Stimulated activated CD8-positive, alpha-beta memory T cell treated with anti-CD3 and anti-CD28 coated beads, Interleukin-12 subunit alpha, Interleukin-12 subunit beta, amount 100 ng/mL, for 4 hours (primary cell): ENCODE measurements at places on chromosomes 16 and 17.

DNA sequence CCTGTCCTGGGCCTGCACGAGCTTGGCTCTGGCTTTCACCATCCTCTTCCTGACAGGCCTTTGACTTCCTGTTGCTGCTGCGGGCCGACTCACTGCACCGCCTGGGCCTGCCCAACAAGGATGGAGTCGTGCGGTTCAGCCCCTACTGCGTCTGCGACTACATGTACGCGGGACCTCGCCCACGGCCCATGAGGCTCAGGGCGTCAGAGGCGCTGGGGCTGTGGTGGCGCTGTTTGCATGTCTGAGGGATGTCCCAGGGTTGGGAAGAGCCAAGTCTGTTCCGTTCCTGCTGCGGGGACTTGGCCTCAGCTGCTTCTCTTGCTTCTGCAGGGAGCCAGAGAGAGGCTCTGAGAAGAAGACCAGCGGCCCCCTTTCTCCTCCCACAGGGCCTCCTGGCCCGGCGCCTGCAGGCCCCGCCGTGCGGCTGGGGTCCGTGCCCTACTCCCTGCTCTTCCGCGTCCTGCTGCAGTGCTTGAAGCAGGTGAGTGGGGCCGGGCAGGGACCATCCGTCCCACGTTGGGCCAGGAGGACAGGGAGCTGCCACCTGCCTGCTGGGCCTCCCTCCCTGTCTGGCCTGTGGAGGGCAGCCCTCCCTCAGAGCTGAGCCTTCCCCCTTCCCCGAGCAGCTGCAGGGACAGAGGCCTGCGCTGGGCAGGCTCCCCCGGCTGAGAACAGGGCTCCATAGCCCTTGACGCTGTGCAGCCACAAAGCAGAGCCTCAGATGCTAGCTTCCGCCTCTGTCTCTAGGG lies 23.8 kb downstream of the TSC2 start:
- no peak for DNase-seq

GRCh38 chr17:81314398-81315081 lies 19.4 kb upstream of the SLC38A10 start:
- DNase-seq = no peak

DNA sequence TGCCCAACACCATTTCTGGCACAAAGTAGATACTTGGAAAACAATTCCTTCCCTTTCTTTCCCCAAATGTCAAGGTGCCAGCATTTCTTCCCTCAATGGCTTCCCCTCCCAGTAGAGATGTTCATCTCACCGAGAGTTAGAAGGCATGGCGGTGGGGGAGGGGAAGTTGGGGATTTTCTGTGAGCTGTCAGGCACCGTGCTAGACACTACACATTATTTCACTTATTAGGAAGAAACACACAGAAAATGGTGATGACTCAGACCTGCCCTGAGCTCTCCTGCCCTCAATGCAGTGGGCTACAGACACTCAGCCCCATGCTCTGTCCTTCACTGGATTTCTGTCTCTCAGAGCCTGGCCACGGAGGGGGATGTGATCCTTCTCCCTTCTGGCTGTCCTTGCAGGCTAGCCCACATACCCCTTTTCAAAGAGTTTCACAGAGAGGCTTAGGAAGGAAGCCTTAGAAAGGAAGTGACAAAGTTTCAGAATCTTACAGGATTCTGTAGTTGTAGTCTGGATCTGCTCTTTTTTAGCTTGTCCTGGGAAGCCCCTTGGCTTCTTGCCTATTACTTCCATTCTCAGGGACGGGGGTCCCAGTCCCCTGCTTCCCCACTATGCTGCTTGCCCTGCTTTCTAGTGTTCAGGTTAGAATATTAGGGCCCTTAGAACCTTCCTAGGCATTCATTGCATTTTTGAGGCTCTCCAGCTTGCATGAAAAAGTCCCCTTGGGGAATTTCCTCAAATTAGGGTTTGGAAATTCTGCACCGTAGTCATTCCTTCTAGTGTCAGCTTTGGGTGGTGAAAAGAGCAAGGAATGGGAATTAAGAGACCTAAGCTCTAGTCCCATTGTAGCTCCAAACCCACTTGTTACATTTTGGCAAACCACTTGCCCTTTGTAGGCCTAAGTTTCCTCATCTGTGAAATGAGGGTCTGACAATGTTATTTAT lies 12.2 kb upstream of the CCL5 start:
- DNase-seq = no peak

DNA sequence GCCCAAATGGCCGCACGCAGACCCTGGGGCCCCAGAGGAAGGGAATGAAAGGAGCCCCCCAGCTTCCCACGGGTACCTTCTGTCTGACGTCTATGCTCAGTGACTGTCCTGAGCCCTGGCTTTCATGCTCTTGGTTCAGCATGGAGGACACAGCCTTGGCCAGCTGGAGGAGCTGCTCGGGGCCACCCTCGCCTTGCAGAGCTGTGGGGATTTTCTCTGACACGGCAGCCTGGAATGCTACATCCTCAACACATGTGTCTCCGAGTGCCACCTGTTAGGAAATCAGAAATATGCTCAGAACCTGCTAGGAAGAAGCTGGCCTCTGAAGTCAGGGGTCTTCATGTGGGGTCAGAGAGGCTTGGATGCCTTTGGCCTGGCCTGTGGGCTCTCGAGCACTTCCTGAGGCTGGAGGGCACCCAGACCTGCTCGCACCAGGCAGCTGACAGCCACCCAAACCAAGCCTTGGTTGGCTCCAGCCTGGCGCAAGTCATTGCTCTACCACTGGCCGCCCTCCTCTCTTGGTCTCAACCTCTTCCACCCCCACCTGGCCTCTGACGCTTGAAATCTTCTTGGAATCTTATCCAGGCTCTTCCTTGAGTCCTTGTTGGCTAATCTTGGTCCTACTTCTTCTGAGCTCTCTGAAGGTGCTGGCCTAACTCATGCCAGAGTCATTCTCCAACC lies 63.7 kb upstream of the BCO1 start:
- no peak for DNase-seq

GRCh38 chr16:49700251-49701064 lies 155.5 kb downstream of the ZNF423 start:
- no peak for DNase-seq

- DNase-seq = no peak
Observed at GRCh38 chr16:78889346-78889745, 711.2 kb downstream of the MAF start.

DNA sequence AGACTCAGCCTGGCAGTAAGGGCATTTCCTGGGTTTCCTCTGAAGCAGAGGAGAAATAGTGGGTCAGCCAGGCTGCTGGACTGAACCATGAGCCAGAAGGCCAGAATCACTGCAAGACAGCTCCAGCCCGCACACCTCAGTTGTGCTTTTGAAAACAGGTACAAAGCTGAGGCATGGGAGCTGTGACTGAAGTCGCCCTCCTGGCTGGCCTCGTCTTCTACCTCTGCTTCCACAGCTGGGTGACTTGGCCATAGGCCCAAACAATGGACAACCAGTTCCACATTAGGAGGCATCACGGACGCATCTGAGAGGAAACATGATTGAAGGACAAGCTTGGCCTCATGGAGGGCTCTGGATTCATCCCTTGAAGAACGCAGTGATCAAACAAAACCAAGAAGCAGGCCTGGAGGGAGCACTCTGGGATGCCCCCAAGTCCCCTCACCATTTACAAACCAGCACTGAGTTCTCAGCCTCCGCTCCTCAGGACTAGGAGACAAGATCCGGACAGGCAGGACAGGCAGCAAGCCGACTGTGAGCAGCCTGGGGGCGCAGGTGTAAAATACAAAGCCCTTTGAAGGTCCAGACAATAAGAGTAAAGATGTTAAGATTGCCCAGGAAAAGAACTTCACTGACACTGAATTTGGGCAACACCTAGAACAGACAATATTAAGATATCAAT lies 68.7 kb downstream of the N4BP1 start:
- no peak for DNase-seq

DNA sequence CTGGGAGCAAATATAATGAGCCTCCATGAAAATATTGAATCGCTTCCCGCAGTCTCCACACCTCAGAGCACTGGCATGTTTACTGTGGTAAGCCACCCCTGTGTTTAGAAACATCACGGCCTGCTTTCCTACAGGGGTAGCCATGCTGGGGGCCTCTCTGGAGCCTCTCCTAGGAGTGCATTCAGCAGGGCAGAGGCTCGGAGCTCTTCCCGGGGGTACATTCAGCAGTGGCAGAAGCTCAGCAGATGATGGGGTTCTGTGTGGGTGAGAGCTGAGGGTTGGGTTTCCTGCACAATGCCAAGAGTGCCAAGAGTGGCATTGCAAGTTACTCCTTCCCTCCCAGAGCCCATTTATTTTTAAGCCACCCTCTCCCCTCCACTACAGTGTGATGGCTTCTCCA lies 386.6 kb downstream of the SEC14L1 start:
- no peak for DNase-seq

GRCh38 chr16:31713945-31714902 lies 159.4 kb upstream of the ZNF267 start:
- DNase-seq = no peak

DNA sequence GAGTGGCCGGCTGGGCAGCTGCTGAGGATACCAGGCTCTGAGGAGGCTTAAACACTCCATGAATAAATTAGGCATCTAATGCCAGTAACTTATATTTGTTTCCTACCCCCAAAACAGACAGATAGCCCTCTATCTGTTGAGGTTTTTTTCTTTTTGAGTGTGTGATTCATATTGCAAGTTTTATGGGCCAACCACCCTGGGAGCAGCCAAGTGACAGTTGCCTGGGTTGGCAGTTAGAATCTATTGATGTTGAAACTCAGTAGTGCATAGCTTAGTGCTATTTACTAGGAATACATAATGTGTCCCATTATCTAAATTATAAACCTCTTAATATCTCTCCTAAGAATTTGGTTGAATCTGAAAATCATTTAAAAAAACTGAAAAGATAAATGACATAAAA lies 397.4 kb downstream of the CA10 start:
- DNase-seq = no peak

GRCh38 chr16:35234679-35235078 lies 1775.3 kb downstream of the TP53TG3F start:
- DNase-seq = no peak

- DNase-seq = no peak
Observed at GRCh38 chr17:42179911-42180410, 981 bp downstream of the KCNH4 start.
